ENCODE measurements at places on chromosomes 4 and X.

GRCh38 chr4:180350901-180351300 lies 1892.3 kb upstream of the TENM3 start:
- DNase-seq: no peak

DNA sequence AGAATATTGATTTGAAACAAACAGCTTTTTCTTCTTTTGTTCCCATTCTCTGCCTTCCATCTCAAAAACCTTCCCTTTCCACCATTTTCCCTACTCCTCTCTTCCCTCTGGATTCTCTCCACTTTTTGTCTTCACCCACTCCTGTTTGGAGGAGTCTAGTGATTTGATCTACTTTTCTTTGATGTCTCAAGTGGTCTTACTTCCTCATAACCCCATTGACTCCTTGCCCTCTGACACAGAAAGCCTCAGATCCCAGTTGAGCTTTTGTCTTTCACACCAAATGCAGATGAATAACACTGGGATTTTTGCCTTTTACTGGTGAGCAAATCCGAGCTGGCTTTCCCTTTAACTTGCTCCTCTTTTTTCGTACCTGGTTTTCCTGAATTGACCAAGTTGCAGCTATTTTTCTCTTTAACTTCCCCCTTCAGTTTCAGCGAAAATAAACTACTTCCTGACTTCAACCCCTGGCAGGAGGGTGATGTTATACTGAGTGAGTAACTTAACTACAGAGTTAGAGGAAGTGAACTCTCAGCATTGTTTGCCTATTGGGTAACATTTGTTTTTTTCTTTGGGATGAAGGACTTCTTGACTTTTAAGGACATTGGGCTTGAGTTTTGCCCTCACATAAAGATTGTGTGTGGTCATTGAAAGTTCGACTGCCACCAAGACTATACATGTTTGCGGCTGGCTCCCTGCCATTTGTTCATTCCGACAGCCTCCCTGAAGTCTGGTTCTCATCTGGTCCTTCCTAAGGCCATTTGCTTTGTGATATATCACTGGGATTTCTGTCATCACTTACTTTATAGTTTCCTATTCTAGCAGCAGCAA lies 392.8 kb upstream of the NR3C2 start:
- DNase-seq: no peak

DNA sequence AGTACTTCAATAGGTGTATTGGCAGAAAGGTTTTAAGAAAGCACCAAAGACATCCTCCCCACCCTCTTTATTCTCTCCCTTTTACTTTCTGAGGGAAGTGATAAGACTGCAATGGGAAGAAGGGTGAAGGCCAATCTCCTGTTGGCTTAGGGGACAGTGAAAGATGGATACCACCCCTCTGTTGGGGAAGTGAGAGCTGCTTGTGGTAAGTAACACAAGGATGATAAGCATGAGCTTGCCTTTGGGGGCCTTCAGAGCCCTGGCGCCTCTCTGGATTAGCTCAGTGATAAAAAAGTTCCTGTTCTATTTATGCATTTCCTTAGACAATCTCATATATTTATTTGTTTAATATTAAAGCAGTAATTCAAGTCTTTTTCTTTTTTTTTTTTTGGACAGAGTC lies 5.2 kb upstream of the KLF8 start:
- no peak for DNase-seq

DNA sequence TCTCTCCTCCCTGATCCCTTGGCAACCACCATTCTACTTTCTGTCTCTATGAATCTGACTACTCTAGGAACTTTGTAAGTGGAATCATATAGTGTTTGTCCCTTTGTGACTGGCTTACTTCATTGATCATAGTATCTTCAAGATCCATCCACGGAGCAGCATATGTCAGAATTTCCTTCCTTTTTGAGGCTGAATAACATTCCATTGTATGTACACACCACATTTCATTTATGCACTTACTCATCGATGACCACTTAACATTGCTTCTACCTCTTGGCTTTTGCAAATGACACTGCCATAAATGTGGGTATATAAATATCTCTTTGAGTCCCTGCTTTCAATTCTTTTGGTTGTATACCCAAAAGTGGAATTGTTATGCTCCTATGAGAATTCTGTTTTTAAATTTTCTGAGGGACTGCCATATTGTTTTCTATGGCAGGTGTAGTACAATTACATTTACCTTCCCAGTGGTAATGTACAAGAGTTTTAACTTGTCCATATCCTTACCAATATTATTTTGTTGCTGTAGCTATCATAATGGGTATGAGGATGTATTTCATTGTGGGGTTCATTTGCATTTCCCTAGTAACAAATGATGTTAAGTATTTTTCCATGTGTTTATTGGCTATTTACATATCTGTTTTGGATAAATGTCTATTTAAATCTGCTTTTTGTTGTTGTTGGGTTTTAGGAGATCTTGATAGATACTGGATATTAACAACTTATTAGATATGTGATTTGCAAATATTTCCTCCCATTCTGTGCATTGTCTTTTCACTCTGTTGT lies 466.1 kb downstream of the C4orf33 start:
- DNase-seq: no peak

DNA sequence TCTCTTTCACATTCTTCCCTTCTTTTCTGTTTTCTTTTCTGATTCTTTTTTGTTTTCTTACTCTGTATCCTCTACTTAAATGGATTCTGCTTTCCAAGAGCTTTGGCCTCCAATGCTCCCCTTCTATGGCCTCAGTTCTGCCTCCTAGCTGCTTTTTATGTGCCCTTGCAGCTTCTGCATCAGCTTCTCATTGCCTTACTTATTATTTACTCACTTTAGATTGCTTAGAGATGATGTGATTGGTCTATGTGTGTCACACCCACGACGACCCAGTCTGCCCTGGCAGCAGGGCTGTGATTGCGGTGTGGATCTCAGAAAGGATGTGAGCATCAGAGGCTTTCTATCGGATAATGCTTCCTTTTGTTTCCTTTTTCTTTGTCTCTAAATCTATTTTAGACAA lies 71.8 kb upstream of the SMARCA5 start:
- DNase-seq: no peak

DNA sequence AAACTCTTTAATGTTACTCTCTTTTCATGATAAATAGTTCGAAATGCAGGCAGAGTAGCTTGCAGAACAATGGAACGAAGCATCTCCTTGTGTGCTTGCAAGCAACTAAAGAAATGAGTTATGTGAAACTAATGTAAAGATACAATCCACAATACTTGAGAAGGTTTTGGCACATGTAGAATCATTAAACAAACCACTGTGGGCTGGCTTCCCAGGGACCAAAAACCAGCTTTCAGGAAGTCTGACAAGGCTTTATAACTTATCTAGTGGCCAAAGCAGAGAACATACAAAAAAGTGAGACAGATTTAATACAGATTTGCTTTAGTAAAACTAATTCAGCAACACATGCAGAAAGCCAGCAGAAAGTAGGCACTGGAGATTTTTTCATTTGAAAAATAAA lies 1673.8 kb upstream of the AGA start:
- DNase-seq: no peak

GRCh38 chrX:85828771-85829170 lies 218.6 kb downstream of the CHM start:
- no peak for DNase-seq

DNA sequence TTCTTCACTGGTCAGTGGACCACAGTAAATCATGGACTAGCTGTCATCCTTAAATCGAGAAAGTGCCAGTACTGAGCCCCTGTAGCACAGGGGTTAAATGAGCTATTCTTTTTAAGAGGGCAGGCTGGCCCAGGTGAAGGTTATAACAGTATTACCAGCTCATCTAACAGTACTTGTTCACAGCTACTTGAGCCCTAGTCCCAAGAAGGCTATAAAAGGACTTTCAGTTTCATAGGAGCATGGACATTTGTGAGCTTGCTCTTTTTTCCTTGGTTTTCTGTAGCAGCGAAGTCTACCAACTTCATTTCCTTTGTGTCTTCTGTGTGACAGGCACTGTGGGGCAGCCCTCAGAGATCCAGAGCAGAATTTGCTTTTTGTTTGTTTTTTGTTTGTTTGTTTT lies 61.0 kb downstream of the ARX start:
- DNase-seq: no peak

GRCh38 chr4:145388043-145388442 lies 93.6 kb upstream of the SMAD1 start:
- DNase-seq: no peak

DNA sequence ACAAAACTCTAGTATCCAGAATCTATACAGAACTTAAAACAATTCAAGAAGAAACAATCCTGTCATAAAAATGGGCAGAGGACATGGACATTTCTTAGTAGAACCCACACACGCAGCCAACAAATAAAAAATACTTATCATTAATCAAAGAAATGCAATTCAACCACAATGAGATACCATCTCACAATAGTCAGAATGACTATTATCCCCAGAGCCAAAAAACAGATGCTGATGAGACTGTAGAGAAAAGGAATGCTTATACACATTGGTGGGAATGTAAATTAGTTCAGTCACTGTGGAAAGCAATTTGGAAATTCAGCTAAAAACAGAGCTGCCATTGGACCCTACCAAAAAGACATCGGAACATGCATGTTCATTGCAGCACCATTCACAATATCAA lies 37.9 kb downstream of the RAB40AL start:
- DNase-seq: no peak

DNA sequence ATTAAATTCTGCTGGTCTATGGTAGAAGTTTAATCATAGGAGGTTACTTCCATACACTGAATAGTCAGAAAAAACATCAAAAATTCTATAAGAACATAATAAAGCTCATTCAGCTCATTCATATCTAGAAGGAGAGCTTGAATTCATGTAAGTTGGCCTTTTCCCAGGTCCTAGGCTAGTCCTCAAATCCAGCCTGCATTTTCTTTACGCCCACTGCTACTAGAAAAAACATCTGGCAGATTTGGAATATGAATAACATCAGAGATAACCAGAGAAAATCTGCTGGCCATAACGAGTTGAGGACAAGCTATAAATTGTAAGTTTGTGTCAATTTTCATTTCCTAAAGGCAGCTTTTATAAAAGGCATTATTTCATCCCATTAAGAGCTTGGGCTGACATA lies 95.5 kb downstream of the MXRA5 start:
- DNase-seq: no peak

DNA sequence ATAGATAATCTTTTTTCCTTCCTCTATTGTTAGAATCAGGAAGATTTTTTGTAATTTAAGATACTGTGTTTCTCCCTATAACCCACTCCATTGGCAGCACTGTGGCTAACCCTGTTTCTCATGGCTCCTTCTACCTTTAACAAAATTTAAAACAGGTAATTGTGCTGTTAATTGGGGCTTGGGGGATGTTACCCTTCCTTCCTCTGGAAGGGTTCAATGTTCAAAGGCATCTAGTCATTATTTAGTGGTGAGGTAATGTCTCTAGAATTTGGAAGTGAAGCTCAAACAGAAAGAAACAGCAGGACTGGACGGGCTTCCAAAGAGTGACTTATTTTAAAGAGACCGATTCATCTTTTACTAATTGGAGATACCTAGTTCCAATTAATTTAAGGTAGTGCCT lies 166.4 kb downstream of the TRIML1 start:
- DNase-seq: no peak

DNA sequence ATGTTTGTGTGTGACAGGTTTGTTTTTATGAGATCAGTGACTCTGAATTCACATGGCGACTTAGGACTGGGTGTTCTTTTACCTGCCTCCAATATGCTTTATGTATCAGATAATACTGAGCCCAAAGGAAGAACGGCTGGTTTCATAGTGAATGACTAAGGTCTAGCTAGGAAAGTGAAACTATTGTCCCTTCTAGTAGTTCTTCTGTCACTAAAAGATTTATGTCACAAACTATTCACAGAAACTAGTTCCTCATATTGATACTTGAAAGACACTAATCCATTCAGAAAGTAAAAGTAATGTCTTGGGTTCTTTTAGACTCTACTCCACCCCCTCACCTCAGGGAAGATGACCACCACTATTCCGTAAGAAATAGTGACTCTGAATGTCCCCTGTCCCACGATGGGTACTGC lies 81.7 kb downstream of the EGF start:
- DNase-seq: no peak

GRCh38 chrX:68989456-68989855 lies 160.6 kb downstream of the EFNB1 start:
- DNase-seq: no peak

DNA sequence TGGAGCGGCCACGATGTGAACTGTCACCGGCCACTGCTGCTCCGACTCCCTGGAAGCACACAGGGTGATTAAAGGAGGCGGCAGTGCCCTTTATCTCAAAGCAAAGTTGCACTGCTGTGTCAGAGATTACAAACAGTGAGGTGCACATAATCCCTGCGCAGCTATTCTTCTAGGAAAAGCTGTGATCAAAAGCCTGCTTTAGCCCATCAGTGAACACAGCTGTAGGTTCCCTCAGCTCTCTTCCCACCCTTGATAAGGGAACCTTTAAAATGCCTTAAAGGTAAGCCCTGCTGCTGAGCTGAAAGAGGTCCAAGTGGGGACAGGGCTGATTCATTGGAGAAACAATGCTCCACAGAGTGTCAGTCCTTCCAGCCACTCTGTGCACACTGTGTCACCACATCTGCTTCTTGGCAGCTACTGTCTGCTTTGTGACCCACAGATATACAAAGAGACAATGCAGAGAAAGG lies 127.6 kb downstream of the EIF4E start:
- DNase-seq: no peak

- DNase-seq: no peak
Measured at GRCh38 chrX:154540897-154541535, 5.6 kb downstream of the G6PD start.

DNA sequence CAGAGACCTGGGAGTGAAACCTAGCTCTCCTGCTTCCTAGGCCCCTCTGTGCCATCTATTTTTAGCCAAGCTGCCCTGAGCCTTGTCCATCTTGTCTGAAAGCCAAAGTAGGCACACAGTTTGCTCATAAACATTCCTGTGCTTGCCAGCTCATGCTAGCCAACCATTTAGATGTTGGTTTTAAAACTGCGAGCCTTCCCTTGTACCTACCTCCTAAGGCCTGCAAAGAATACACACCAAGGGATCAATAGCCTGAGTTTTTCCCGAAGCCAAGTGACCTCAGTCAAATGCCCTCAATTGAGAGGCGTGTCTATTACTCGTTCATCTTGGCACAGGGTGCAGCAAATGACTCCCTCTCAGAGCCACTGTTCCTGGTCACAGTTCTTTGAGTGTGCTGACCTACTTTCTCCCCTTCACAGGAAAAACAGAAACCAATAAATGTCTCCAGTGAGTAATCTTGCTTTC lies 48.5 kb downstream of the ZCCHC12 start:
- DNase-seq: no peak

- no peak for DNase-seq
Measured at GRCh38 chr4:122152711-122153226, 638 bp downstream of the BLTP1 start.

DNA sequence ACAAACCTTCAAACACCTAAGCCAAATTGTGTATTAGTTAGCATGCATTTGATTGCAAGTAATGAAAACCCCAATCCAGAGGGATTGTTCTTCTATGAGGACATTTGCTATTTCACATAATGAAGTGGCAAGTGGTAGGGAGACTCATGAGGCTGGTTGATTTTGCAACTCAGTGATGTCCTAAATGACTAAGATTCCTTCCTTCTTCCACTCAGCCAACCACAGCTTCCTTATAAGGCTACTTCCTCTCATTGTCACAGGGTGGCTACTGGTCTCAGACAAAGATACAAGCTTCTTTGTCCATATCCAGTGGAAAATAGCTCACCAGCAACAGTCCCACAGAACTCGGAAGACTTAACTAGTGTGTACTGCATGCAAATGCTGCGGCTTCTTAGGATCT lies 5.3 kb upstream of the OTC start:
- no peak for DNase-seq
